ENCODE measurements at places on chromosomes 1 and 21.

DNA sequence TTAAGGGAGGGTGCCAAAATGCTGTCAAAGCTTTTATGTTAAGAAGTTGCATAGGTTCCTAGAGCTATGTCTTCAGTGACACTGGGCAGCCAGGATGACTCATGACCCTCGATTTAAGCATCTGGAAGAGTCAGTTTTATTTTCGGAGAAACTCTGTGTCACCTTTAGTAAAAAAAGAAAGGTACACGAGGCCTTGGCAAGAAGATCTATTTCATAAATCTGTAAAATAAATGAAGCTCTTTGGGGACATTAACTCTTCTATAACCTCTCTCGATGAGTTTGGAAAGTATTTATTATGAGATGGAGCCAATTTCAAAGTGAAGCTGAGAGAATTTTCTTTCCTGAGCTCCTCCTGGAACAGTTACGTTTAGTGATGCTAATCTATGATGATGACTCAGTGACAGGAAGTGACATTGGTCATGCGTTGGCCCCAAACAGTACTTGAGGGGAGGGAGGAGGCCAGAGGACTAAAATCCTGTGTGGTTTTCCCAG lies 156.5 kb downstream of the HLX start:
- peak; percentile 15 for DNase-seq

GRCh38 chr1:119150150-119150549 lies 9.7 kb upstream of the WARS2 start:
- no peak for DNase-seq

DNA sequence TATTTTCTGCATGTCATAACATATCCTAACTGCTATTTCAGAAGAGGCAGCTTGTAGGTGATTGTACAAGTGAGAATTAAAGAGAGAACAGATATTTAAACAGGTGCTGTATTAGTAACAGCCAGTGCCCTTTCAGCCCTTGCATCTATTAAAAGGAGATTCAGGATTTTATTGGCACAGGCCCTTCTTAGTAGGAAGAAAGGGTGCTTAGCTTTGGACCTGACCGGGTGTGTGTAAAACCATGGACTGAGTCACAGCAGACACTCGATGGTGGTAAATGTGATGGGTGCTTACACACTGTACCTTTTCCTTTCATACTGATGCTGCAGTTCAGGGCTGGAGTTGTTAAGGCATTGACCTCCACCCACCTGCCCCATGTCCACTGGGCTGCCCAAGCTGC lies 12.7 kb upstream of the CD101 start:
- no peak for DNase-seq

- DNase-seq, result no peak
Observed at GRCh38 chr21:18601146-18601545, 197.6 kb upstream of the TMPRSS15 start.

DNA sequence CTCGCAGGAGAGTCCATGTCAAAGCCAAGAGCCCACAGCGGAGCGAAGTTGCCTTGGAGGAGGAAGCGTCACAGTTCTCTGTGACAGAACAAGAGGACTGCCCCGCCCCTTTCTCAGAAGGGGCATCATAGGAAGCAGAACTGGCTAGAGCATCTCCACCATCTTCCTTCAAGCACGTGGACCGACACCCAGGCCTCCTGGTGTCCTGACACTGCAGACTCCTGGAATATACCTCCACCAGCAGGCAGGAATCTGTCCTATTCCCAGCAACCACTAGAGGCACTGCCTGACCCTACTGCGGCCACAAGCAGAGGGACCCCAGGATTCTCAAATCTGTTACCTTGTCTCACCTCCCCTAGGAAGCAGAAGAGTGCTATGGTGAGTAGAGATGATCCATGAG lies 37.8 kb downstream of the GPA33 start:
- DNase-seq, result peak; percentile 28

- no peak for DNase-seq
Observed at GRCh38 chr1:32991386-32991785, 26.8 kb upstream of the RNF19B start.

- no peak for DNase-seq
Observed at GRCh38 chr1:231767471-231767870, 140.9 kb downstream of the DISC1 start.

DNA sequence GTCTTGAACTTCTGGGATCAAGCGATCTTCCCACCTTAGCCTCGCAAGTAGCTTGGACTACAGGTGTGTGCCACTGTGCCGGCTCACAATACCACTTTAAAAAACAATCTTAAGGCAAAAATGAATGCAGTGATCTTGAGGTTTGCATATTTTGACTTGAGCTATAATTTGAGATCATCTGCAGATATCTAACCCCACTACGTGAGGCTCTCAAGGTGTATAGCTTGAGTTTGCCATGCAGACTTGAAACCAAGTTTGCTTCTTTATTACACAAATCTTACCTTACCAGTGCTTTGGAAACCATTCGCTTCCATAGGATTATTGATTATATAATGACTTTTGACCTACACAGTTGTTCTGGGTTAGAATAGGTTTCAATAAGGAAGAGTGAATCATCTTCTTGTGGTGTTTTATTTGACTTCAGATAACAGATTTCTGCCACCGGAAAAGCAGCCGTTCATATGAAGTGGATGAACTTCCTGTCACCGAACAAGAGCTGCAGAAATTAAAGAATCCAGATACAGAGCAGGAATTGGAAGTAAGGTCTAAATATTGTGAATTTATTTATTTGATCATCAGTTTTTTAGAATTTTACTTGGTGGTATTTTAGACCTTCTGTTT lies 155.1 kb downstream of the VPS13D start:
- no peak for DNase-seq

- DNase-seq, result no peak
Observed at GRCh38 chr21:45387506-45387905, 17.5 kb upstream of the COL18A1 start.

DNA sequence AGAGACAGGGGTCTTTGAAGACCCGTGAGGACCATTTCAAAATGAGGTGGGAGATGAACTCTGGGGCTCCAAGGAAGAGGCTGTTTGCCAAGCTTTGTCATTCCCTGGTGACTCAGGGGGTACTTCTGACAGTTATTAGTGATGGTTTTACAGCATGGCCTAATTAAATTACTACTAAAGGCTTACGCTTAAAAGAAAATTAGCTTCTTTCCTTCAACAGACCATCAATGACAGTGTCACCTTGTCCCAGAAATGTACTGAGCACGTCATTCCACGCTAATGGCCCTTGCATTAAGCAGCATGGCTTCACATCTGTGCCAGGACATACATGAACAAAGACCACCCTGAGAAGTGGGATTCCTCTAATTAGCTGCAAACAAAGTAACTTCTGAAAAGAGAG lies 5.1 kb upstream of the UTS2 start:
- DNase-seq, result no peak

DNA sequence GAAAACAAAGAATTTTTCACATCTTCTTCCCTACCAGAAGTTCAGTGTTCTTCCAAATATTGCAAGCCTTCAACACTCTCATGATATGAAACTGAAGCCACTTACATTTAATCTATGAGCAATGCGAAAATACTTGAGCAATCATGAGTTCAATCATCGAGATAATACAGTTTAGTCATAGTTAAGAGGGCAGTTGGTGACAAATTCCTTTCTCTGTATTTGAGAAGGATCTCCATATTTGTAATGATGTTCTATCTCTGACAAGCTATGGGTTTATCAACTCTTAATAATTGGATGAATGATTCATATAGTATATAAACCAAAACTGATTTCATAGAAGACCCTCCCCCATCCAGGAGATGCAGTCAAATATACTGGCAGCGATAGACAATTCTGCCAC lies 29.7 kb upstream of the PYHIN1 start:
- no peak for DNase-seq

- no peak for DNase-seq
Observed at GRCh38 chr21:34734696-34735095, 65.9 kb downstream of the CLIC6 start.

- no peak for DNase-seq
Observed at GRCh38 chr1:39016604-39017171, 9.5 kb upstream of the NDUFS5 start.

GRCh38 chr1:154856049-154856448 lies 14.0 kb downstream of the KCNN3 start:
- DNase-seq, result no peak

DNA sequence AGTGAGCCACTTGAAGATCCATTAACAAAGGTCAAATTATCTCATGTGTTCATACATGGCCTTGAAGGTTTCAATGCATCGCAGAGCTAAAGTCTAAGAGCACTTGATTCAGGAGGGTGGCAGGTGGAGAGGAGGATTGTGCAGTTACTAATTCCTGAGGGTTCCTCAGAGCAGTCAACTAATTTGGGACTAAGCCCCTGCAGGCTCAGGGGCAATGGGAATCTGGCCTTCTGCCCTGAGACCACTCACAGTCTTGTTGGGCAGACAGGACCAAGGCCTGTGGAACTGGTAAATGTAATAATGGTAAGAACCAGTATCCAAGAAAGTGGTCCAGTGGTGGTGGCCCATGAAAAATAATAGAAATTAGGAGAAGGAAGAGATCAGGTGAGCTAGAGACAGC lies 127.4 kb upstream of the HMGB4 start:
- DNase-seq, result no peak

DNA sequence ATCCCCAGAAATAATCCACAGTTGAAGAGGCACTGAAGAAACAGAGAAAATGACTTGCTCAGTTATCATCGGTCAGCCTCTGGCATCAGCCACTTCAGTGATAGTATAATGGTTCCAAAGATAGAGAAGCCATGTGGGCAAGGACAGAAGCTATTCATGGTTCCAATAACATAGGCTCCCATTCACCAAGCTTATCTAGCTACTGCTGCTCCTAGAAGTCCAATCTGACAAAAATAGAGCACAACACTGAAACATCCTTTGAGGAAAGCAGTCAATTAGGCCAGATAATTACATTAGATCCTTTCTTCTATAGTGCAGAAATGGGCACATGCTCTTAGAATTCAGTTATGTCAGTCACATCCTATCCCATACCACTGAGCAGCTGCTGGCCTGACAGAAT lies 33.5 kb upstream of the CRB1 start:
- DNase-seq, result no peak

- DNase-seq, result no peak
Observed at GRCh38 chr1:160154790-160155189, 3.4 kb downstream of the ATP1A4 start.

- no peak for DNase-seq
Observed at GRCh38 chr1:207959141-207959825, 48.4 kb upstream of the CD34 start.

- no peak for DNase-seq
Observed at GRCh38 chr1:108851567-108851966, 5.3 kb downstream of the AKNAD1 start.

DNA sequence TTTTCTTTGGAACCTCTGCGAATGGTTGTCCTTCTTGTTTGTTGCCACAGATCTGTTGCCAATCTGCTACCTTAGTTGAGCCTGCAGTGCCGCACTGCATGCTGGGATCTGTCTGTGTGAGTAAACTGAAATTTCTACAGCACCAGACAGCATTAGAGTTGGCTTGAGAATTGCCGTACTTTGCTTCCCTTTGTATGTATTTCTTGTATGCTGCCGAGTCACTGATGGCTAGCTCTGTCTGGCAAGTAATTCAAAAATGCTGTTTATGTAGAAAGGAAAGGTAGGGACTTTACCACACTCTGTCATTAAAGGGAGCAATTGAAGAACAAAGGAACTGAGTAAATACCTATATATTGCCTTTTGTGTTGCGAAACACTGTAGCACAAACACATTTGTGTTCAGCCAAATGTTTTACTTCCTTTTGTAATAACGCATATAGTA lies 857.4 kb downstream of the USP25 start:
- peak; percentile 26 for DNase-seq

GRCh38 chr1:25766721-25767436 lies 33.1 kb upstream of the SELENON start:
- no peak for DNase-seq

- no peak for DNase-seq
Observed at GRCh38 chr1:201570181-201570885, 31.4 kb downstream of the NAV1 start.

- DNase-seq, result no peak
Observed at GRCh38 chr1:58783090-58783992, 506 bp downstream of the JUN start.

DNA sequence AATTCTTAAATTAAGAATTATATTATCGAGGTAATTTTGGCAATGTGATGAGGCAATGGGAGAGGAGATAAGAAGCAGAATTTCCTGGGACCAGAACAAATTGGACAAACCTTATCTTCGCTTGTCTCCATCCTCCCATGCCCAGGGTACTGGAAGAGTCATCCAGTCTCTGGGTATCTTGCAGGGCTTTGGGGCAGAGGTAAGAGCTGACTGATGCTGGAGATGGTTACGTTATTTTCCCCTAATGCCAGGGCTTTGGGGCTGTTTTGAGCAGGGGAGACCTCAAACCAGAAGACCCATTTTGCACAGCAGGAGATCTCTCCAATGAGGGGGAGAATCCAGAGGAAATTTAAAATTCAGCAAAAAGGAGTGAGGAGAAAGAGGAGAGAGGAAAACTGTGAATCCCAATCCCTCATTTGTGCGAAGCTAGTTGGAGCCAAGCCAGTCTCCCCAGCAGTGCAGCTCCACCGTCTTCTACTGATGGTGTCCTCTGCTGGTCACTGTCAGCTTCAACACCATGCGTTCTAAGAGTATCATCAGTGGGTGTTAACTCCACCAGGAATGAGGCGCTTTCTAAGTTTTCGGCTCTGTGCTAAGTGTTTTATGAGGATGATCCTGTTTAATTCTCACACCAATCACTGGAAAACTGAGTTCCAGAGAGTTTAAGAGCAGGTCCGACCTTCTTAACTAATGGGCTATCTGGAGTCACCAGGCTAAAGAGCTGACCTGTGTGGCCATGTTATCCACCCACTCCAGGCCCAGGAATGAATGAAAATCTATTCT lies 86.8 kb upstream of the CD34 start:
- peak; percentile 52 for DNase-seq

DNA sequence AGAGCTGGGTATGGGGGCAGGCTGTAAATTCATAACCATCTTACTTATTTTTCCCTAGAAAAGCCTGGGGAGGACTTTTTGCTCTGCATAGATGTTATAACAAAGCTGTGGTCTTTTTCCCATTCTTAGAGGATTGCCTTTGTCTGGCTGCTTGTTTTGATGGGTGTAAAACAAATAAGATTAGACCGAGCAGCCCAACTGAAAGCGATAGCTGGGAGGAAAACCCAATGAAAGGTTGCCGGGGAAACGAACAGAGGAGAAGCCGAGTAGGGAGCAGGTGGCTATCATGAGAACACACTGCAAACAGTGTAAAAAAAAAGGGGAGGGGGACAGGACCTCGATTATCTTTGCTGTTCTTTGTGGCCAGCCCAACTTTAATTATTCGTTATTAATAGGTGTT lies 1.9 kb downstream of the ELAVL4 start:
- DNase-seq, result no peak

DNA sequence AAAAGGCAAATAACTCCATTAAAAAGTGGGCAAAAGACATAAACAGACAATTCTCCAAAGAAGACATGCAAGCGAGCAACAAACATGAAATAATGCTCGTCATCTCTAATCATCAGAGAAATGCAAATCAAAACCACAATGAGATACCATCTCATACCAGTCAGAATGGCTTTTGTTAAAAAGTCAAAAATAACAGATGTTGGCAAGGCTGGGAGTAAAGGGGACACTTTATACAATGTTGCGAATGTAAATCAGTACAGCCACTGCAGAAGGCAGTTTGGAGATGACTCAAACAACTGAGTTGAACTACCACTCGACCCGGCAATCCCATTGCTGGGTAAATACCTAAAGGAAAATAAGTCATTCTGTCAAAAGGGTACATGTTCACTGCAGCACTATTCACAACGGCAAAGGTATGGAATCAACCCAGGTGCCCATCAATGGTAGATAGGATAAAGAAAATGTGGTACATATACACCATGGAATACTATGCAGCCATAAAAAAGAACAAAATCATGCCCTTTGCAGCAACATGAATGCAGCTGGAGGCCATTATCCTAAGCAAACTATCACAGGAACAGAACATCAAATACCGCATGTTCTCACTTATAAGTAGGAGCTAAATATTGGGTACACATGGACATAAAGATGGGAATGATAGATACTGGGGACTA lies 25.9 kb downstream of the TSPAN2 start:
- no peak for DNase-seq
